ENCODE measurements at places on chromosomes 7 and 10.

- no peak for DNase-seq
Observed at GRCh38 chr7:109694149-109695071, 1124.7 kb downstream of the DNAJB9 start.

DNA sequence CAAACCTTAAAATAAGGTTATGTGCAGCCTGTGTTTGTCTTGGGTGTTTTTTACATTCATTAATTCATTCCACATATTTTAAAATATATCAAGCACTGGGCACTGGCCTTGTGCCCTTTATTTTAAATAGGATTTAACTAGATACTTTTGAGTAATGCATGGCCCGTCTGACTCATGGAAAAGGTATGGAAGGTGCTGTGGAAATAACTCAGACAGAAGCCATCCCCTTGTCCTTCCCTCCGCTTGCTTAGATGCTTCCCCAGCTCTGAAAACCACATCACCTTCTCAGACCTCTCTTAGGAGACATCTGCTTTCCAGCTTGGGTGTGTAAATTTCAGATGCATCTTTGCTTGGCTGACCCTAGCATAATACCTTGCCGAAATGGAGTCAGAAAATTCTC lies 30.5 kb downstream of the SLC18A2 start:
- DNase-seq, result no peak

- DNase-seq, result no peak
Observed at GRCh38 chr10:71379118-71379766, 17.5 kb upstream of the CDH23 start.

DNA sequence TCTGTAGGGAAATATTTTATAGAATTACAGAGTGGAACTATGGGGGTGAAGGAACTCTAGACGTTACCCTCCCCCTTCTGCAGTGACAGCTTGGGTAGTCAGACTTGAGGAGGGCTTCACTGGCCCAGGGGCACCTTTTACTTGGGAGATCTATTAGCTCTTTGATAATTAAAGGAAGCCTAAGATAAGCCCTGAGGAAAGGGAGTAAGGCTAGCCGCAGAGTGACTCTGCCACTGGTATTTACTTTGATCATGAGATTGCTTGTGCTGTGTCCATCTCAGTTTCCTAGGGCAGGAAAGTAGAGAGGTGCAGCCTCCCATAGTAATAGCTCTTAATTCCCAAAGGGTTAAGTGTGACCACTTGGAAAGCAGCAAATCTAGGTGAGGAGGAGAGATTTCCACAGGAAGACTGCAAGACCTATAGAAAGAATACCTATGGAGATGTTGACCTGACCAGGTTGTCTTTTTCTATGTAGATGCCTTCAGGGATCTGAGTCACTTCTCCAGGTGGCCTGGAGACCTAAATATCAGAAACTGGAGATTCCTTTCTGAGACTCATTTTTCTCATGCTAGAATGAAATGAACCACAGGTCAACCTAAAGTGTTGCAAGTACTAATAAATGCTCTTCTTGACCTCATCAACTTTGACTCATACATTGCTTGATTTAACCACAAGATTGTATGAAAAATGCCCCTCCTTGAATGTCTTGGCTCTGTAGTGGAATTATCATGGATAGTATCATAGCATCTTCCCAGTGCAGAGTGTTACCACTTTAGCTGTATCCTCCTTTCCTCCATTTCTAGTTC lies 447.3 kb upstream of the GHITM start:
- DNase-seq, result no peak

DNA sequence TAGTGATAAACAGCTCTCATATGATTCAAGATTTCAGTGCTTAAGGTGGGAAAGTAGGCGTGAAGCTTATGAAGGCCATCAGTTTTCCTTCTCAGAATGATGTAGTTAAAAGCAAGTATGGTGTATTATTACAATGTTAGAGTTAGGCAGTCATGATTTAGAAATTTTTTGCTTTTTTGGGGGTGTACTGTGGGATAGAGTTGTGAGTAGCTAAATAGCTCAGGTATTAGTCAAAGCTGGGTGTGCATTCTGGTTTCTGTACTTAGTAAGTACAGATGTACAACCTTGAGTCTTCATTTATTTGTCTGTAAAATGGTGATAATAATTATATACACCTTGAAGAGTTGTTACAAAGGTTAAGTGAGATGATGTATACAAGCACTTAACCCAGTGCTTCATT lies 52.2 kb downstream of the R3HCC1L start:
- no peak for DNase-seq

GRCh38 chr7:17166824-17167379 lies 131.6 kb upstream of the AHR start:
- DNase-seq, result no peak

- no peak for DNase-seq
Observed at GRCh38 chr10:132479024-132479602, 58.5 kb upstream of the INPP5A start.

- no peak for DNase-seq
Observed at GRCh38 chr7:47216439-47216838, 365.5 kb downstream of the TNS3 start.

DNA sequence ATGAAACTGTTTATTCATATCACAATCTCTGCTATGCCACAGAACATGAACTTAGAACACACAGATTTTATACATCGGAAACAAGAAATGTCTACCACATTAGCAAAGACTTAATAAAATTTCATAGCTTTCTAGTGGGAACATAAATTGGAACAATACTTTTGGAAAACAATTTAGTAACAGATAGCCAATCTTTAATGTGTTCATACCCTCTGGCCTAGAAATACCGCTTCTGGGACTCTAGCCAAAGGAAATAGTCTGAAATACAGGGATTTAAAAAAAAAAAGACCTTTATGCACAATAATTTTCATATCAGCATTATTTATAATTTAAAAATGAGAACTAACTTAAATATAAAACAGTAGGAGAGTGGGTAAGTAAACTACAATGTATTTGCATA lies 168.5 kb downstream of the PLXNA4 start:
- no peak for DNase-seq

GRCh38 chr7:80721883-80722615 lies 83.6 kb downstream of the CD36 start:
- DNase-seq, result no peak

DNA sequence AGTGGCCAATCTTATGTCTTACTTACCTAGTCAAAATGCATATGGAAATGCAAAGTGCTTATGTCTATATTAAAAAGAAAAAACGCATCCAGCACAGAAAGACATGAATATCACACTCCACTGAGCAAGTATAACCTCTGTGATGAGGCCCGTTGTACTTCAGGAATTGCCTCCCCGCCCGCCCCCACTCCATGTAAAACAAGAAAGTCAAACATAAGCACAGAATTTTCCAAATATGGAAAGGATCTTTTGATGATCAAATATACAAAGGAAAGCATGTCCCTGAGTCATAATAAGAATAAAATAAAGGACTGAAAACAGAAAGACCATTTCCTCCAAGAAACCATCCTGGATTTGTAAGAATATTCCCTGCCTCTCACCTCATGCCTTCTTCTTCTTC lies 229.1 kb downstream of the BAMBI start:
- DNase-seq, result no peak

DNA sequence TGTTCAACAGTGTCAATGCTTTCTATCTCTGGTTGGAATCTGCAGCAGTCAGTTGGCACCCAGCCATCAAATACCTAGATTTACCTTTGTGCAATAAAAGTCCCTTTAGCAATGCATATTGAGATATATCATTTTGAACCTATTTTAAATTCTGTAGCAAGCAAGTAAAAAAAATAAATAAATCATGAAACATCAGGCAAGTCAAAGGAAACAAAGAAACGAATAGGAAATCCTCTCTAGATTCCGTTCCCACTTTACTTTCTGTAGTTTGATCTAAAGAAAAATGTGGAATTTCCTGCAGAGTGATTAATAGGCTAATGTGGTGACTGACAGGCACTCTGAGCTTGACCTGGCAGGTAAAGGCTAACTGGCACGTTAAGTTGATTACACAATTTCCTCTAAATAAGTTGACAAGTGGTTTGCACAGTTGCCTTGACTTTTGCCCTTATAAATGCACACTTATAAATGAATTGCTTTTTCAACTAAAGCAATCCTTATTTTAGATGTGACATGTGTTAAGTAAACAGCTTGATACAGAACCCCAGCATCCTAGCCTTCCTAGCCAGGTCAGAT lies 208.1 kb upstream of the TCF7L2 start:
- DNase-seq, result no peak

- DNase-seq, result no peak
Observed at GRCh38 chr7:29044554-29044953, 86.4 kb upstream of the TRIL start.

GRCh38 chr10:116683166-116683565 lies 59.2 kb downstream of the HSPA12A start:
- DNase-seq, result no peak

- no peak for DNase-seq
Observed at GRCh38 chr10:95478935-95479334, 82.2 kb downstream of the SORBS1 start.
